Thymus (tissue), 14 donors: ENCODE measurements at places on chromosomes 5 and 9. TPM values are rescaled to one million over a fixed set of nuclear protein-coding genes. Genes with fewer than 3 reads are reported as not detected.
A peak's percentile ranks its signal among the peaks of the same experiment; 100 is the strongest.

Gene IFNK
- not detected for total RNA-seq

Gene AFAP1L1
- total RNA-seq: 8.0 TPM

Gene FOXD4L4
- 0.09 TPM for total RNA-seq

Gene SLC1A1
- 0.42 TPM for total RNA-seq

Gene SLC36A3
- total RNA-seq: not detected

Gene ROR2
- total RNA-seq: 4.5 TPM

Gene CETN3
- 54.6 TPM for total RNA-seq

Gene MSMP
- not detected for total RNA-seq

Gene COL5A1
- 7.6 TPM for total RNA-seq

Gene DOCK8
- total RNA-seq: 54.5 TPM

Gene EIF4E1B
- total RNA-seq: 0.05 TPM

Gene ZBTB6
- total RNA-seq: 10.2 TPM

Gene BTNL3
- not detected for total RNA-seq

DNA sequence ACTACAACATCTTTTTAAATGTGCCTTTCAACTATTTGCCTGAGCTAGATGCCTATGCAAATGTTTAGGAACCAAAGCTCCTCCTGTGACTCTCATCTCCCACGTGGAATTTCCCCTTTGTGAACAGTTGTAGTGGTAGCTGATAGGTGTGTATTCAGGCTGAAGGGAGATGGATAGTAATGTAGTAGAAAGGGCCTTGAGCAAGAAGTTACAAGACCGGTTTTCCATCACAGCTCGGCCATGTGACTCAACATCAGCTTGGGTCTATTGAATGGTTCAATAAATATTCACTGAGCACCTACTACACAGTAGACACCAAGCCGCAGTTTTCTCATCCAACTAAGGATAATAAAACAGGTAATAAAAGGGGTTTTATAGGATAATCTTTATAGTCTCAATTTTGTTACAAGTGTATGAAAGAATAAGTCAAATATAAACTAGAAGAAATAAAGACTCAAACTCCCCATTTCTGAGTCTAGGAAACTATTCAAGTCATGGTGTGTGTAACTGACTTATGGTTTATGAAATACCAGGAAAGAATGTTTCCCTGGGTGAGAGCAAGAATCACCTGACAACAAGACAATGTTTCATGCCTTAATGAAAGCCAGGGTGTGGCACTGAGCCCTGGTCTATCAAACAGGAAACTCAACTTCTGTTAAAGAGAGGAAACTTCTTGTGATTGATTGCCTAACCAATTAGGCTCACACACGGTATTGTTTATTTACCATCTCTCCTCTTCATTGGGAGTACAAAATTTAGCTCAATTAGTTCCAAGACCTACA, 187.1 kb upstream of the SPEF2 start:
- no peak for DNase-seq

GRCh38 chr9:133814586-133815208, 76.5 kb upstream of the SARDH start:
- DNase-seq: no peak

DNA sequence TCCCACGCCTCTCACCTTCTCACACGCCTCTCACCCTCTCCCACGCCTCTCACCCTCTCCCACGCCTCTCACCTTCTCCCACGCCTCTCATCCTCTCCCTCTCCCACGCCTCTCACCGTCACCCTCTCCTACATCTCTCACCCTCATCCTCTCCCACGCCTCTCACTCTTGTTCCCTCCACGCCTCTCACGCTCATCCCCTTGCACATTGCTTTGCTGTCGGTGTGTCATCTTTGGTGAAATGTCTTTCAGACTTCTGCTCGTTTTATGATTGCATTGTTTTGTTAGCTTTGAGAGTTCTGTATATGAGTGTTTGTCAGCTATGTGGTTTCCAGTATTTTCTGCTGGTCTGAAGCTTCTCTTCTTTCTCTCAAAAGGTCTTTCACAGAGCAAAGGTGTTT, 102.7 kb downstream of the EHMT1 start:
- DNase-seq: no peak

- DNase-seq: no peak
Observed at GRCh38 chr9:20331095-20331685, 291.1 kb downstream of the MLLT3 start.

GRCh38 chr5:31156631-31157160, 36.8 kb upstream of the CDH6 start:
- DNase-seq: no peak

DNA sequence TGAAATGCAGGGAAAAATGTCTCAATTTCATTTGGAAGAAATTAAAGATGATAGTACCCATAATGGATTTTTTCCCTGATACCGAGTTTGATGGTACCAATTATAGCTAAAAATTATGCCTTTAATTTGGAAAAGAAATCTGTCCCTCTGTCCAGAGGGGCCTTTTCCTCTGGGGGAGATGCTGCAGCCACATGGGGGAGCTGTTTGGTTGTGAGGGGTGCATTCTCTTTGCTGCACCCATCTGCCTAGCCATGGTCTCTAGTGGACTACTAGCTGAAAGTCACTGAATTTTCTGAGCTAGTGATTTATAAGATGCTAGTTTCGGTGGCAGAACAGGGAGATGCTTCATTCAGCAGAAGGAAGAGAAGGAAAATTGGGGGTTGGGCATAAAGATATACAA, 9.6 kb downstream of the SEC61B start:
- no peak for DNase-seq

- no peak for DNase-seq
Observed at GRCh38 chr9:109046346-109046745, 33.0 kb upstream of the CTNNAL1 start.

- peak; percentile 3 for DNase-seq
Observed at GRCh38 chr9:92706218-92706940, 36.4 kb upstream of the IPPK start.

DNA sequence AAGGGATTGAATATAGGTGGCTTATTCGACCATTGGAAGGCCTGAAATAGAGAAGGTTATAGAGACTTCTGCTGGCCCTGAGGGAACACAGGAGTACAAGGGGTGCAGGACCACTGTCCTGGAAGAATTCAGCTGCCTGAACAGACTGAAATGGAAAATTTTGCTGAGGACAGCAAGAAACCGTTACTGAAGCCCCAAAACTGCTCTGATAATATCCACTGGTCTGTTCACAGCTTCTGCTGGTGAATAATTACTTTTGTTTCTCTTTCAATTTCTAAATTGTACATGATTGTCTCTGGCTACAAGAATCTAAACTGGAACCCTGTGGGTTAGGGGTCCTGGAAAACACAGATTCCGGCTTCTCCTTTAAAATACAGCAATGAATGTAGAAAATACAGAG, 218.5 kb upstream of the CDH12 start:
- no peak for DNase-seq

GRCh38 chr5:149358868-149359495, 1.1 kb downstream of the PCYOX1L start:
- no peak for DNase-seq

GRCh38 chr9:124381170-124381945, 33.9 kb downstream of the PSMB7 start:
- no peak for DNase-seq

DNA sequence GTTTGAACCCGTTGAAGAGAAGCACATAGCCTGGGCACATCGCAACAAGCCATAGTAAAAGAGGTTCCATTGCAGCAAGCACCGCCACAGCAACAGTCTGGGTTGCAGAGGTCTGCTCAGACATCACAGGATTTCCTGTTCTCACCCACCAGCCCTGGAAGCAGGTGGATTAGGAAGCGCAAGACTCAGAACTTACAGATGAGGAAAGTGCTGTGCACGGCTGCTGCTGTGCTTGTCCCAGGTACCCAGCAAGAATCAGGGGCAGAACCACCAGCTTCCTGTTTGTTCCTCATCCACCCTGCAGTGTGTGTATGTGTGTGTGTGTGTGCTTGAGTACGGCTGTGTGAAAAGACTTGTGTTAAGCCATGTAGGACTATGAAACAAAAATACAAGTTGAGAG, 124.7 kb upstream of the IRX2 start:
- DNase-seq: no peak

DNA sequence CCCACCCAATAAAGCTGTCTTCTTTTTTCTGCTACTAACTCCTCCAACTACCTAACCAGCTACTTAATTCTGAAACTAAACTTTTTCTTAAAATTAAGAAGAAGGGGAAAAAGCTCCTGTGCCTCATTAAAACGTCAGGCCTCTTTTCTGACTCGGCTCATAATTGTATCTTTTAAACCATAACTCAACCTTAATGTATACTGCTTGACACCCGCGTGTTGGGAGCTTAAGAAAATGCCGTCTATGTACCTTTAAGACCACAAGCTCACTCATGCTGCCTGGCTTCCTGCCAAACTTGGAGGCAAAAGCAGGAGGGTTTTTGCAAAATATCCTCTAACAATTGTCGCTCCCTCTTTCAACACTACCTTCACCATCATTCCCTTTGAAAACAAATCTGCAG, 5.0 kb downstream of the EBF1 start:
- peak; percentile 69 for DNase-seq

DNA sequence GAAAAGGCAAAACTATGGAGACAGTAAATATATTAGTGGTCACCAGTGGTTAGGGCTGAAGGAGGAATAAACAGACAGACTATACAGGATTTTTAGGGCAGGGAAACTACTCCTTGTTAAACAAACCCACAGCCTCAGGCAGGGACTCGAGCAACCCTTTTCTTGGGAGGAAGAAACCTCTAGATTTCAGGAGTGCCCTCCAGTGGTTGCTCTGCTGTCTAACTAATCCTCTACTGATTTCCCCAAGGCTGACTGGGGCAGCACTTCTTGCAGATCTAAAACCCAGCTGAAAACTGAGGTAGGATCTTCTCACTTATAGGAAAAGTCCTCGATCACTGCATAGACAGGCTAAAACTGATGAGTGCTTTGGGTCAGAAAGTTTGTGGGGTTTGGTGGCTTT, 176.8 kb downstream of the ISOC1 start:
- DNase-seq: no peak

GRCh38 chr9:129596541-129597331, 24.2 kb downstream of the C9orf50 start:
- no peak for DNase-seq

- no peak for DNase-seq
Observed at GRCh38 chr5:129672006-129672405, 75.9 kb upstream of the MINAR2 start.

GRCh38 chr5:174303437-174304045, 258.0 kb downstream of the NSG2 start:
- no peak for DNase-seq

DNA sequence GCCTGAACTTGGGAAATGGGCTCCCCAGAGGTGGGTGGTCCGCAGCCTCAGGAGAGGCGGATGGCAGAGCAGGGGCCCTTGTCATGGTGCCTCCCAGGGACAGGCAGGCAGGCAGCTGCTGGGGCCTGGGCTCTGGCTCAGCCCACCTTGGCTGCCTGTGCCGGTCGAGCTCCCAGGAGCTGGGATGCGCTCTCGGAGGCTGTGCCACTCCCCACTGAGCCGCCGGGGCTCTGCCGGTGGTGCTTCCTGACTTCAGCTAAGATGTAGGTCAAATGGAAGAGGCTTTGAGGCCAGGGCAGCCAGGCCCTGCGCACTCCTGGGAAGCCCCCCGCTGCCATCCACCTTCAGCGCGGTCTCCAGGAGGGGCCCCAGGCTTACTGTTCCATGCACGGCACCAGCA, 41.0 kb downstream of the KCNT1 start:
- DNase-seq: no peak

- DNase-seq: no peak
Observed at GRCh38 chr9:95641586-95641985, 124.8 kb upstream of the PTCH1 start.

- DNase-seq: no peak
Observed at GRCh38 chr9:1217076-1217475, 166.9 kb downstream of the DMRT2 start.

GRCh38 chr5:43274435-43275114, 38.6 kb downstream of the HMGCS1 start:
- DNase-seq: no peak

- DNase-seq: no peak
Observed at GRCh38 chr5:123858938-123859337, 347.0 kb downstream of the CSNK1G3 start.

- no peak for DNase-seq
Observed at GRCh38 chr5:169561893-169562292, 21.7 kb upstream of the SPDL1 start.

DNA sequence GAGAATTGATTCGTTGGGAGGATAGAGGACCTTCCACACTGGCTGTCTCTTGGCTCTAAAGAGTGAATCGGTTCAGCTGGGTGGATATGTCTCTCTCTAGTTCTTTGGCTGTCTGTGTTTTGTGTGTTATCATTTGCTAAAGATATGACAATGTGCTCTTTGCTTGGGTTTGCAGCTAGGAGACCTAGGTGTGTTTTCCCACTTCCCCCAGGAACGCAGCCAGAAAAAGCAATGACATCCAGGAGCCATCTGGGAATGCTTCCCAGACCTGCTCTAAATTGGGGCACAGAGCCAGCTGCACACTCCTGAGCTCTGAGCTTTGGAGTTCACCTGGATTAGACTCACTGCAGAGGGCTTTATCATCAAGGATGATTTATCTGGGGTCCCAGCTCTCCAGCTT, 12.8 kb upstream of the PDZD2 start:
- DNase-seq: no peak

GRCh38 chr9:137953683-137954438, 76.3 kb downstream of the CACNA1B start:
- no peak for DNase-seq
